ENCODE measurements at places on chromosomes 6 and 20.

DNA sequence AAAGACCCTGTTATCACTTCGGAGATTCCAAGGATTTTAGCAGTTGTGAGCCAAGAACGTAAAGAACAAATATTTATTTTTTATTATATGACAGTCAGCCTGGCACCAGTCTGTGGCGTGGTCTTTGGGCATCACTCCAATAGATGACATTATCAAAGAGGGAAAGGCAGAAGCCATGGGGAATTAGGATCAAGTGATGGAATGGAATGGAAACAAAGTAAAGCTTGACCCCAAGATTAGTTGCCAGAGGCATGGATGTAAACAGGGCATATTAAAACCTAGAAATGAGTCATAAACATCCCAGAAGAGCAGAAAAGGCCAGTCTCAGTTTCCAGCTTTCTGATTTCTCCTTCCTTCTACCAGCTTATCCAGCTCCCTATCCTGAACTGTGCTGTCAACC, 11.5 kb downstream of the EIF2S2 start:
- DNase-seq = no peak

- DNase-seq = no peak
These were observed 214.9 kb upstream of the RNF217 start for GRCh38 chr6:124747349-124747748.

DNA sequence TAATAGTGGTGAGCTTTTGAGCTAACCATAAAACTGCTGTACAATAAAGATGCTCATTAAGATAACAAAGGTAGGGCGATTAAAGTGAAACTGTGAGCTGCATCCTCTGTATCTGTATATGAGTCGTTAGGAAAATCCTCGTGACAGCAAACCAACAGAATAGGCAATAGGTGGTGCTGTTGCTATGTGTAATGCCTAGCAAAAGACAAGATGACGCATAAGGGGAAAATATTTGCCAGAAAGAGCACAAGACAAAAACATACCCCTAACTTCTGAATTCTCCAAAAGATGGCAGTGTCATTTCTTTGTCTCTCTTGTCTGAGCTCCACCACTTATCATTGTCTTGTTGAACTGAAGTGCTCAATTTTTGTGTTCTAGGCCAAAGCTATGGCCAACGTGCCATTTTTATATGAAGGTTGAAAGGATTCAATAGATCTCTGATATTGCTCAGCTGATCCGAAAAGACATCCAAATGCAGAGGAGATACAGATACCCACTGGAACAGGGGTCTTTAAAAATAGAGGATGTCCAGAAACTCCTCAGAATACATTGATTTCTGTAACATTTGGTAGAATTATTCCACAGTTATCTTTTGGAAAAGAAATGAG, 56.3 kb upstream of the ANKEF1 start:
- peak; percentile 74 for DNase-seq

- no peak for DNase-seq
These were observed 216.8 kb upstream of the CITED2 start for GRCh38 chr6:139591075-139591865.

DNA sequence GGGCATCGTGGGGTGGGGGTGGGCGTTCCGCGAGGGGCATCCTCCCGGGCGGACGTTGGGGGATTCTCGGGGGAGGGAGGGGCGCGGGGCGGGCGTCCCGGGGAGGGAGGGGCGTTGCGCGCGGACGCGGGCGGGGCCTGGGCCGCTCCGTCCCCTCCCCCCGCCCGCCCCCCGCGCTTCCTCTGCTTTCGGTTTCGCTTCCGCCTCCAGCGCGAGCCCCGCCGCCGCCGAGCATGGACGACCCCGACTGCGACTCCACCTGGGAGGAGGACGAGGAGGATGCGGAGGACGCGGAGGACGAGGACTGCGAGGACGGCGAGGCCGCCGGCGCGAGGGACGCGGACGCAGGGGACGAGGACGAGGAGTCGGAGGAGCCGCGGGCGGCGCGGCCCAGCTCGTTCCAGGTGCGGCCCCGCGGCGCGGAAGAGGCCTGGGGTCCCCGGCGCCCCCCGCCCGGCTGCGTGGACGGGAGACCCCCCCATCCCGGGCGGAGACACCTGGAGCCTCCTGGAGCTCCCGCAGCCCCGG, at the start of gene OGFR:
OGFR (plus strand) TSS at position 209 of the 528 bp plus-strand sequence; CDS start at position 234, 25 bp downstream.
- no peak for DNase-seq

DNA sequence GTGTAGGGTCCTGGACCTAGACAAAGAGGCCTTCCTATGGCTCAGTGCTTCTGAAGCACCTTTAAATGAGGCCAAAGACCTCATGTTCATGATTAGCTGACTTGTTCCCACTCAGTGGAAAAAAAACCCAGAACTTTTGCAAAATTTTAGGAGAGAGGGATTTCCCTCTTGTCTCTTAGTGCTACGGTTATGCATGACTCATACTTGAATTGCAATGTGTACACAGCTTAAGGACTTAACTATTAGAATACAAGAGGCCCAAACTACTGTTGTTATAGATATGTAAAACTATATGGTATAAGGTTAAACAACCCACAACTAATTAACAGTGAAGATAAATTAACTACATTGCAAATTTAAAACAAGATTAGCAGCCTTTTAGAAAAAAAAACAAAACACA, 32.3 kb upstream of the HLA-A start:
- DNase-seq = no peak

DNA sequence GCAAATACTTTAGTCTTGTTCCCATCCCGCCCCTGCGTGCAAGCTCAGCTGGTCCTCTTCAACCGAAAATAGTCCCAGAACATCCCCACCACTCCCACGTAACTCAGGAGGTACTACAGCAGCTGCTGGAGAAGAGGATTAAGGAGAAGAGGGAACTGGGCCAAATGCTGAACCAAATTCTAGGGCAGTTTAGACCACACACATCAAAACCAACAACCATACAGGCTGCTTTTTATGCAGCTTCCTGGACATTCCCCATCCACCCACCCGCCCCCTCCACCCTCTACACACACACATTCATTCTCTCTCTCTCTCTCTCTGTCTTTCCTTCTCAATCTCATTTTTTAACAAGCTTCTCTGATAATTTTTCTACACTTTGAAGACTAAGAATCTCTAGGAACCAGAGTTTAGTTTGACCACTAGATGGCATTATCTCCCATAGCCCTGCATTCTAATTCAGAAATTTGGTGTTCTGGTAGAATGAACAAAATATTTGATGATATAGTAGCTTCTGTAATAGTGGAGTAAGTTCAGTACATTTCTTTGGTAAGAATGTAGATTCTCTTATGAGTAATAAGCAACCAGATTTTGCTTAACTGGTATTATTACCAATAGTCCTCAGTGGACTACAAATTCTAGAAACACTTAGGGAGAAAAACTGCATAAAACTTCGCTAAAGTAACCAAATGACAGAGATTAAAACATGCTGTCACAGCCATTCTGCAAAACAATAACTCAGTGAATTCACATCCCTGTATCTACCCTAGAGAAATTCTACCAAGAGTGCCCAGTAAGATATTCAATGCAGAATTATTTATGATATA, 52.1 kb upstream of the BEND6 start:
- DNase-seq = peak; percentile 23

- DNase-seq = no peak
These were observed 404 bp downstream of the CEP162 start for GRCh38 chr6:84227044-84227433.

- no peak for DNase-seq
These were observed at the start of gene PACSIN1 for GRCh38 chr6:34465531-34466241. Gene PACSIN1, plus strand, starts transcription at chr6:34466076. Its CDS starts 60,230 bp downstream, at chr6:34526306.

DNA sequence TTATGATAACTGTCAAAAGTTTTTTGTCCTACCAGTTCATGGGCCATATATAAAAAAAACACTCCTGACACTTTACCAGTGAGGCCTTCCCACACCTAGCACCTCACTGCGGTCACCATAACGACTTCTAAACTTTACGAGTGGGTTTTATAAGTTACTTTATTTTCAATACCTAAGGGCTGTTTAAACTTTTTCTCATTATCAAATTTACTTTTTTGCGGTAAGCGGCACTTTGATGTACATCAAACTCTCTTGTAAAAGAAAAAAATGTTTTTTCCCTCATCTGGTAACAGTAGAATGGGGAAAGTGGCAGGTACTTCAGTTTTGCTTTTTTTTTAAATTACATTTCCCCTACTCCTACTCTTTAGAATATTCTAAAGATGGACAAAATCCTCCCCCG, 36.2 kb downstream of the FYN start:
- no peak for DNase-seq

All from non-pigmented ciliary epithelial cell (primary cell).